ENCODE measurements at places on chromosomes 3 and 15. TPM values are rescaled to one million over a fixed set of nuclear protein-coding genes. Genes with fewer than 3 reads are reported as not detected.

PAQR9 gene
- not detected for polyA plus RNA-seq

DNA sequence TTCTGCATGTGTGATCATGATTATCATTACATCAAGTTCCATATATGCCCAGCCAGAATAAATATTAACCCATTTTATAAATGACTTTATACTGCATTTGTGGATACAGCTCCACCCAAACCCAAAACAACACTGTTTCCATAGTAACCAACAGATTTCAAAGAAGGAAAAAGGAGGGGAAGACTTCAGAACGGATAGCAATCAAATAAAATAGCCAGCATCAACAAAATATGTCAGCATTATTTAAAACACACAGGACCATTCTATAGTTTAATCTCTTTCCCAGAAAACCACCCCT, 114.4 kb downstream of the FOXP1 start:
- DNase-seq, result no peak

- no peak for DNase-seq
Measured at GRCh38 chr3:57397175-57398026, 104.9 kb upstream of the ASB14 start.

- no peak for DNase-seq
Measured at GRCh38 chr15:100103828-100104227, 237.9 kb downstream of the ADAMTS17 start.

DNA sequence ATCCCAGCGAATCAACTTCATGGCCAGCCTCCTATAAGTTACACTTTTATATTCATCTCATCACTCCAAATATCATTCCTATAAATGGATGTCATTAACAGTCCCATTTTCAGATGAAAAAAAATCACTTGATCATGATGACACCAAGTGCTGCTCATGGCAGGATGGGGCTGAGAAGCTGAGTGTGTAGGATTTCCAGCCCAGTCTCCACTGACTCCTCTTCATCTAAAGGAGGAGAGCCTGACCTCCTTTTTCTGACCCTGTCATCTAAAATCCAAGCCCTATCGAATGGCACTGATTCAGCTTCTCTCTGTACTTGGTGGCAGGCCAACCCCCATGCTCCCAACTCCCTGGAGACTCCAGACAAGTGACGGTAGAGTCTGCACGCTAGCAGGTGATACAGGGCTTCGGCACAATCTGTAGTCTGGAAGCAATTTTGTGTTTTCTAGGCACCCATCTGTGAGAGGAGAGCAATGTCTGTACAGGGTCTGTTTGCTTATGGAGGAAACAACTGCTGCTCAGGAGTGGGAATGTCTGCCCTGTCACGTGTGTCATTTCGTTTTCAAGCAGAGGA, 103.2 kb downstream of the EPHB1 start:
- DNase-seq, result no peak
